Activated CD4-positive, alpha-beta memory T cell treated with anti-CD3 and anti-CD28 coated beads, Interleukin-2, amount 10 ng/mL, durations not matched to agents 7 days and 5 days (primary cell): ENCODE measurements at places on chromosomes 2 and 18. TPM values are rescaled to one million over a fixed set of nuclear protein-coding genes. Genes with fewer than 3 reads are reported as not detected.

BOLL gene
- not detected for total RNA-seq

RAB12 gene
- 14.6 TPM for total RNA-seq

C1QL2 gene
- total RNA-seq: not detected

GALNT3 gene
- 28.0 TPM for total RNA-seq

DNA sequence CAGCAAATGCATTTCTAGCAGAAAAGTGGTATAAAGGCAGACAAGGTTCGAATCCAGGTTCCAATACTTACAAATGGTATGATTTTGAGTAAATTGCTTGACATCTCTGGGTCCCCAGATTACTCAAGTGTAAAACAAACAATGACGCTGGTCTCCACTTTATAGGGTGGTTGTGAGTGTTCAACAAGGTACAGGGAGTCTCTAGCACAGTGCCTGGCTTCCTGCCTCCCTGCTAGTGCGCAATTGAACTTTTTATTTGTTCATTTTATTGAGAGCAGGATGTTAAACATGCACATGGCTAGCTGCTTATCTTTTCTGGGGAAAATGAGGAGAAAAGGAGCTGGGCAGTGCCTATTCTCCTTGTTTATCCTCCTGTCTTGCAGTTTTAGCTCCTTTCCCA lies 74.9 kb upstream of the MYL1 start:
- H3K27ac ChIP-seq: no peak overlapping the region
- no peak for DNase-seq
- H3K27me3 ChIP-seq: no peaks in the 10 kb centered on the region
- H3K36me3 ChIP-seq: no peaks in the 10 kb centered on the region

DNA sequence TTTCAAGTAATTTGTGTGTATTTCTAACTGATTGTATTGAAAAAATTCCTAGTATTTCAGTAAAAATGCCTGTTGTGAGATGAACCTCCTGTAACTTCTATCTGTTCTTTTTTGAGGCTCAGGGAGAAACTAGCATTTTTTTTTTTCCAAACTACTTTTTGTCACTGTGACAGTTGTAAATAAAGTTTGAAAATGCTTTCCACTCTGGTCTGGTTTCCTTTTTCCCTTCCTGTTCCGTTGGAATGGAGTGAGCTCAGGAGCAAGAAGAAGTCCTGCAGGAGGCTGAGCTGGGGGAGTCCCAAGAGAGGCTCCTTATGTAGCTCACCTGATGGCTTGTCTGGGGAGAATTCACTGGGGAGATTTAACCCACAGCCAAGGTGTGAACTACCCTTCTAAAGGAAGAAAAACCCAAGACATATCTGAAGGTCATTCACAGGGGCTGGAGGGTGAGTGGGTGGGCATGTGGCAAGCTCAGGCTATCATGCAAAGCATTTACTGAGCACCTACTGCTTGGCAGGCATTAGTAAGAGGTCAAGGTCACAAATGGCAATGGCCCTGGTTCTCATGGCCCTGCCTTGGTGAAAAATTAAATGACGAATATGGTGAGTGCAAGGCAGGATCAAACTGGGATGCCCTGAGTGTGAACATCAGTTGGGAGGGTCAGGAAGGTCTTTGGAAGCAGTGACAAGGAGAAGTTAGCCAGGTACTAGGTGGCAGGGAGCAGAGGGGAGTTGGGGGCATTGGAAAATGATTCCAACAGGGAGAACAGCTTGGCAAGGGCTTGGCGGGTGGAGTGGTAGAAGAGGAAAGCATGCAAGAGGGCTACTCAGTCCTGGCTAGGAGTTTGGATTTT lies 28.7 kb downstream of the LBH start:
- peaks cover 86% of the 10 kb centered on the region for H3K36me3 ChIP-seq
- H3K4me1 ChIP-seq: peaks cover 70% of the 10 kb centered on the region
- H3K27ac ChIP-seq: no peak overlapping the region
